ENCODE measurements at places on chromosomes 16 and 17.

DNA sequence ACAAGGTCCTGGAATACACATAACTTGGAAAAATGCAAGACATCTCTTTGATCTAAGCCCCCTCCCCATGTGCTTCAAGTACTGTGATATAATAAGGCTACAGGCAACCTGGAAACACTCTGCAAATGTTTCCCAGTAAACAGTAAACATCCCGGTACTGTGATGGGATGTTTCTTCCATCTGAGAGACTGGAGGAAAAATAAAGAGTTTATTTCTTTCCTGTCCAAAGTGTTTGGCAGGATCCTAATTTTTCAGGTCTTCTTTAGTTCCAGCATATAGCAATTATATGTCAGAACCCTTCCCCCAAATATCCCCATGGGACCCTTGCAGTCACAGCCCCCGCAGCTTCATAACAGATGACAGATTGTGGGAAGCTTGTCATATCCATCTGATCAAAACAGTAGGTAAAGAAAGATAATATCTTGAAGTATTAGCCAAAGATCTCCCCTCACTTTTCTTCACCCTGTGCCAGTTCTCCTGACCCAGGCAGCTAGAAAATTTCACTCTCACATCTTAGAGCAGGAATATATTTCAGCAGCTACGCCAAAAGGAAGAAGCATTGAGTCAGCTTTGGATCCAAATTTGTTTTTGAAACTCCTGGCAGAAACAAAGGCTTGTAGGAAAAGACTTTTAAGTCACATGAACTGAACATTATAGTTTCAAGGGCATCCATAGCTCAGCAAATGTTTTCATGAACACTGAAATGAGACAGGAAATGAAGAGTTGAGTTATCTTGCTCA is 141.3 kb downstream of the HS3ST3A1 start:
- no peak for DNase-seq

GRCh38 chr17:75404223-75404730 is 1.2 kb downstream of the GRB2 start:
- DNase-seq = peak; percentile 77

DNA sequence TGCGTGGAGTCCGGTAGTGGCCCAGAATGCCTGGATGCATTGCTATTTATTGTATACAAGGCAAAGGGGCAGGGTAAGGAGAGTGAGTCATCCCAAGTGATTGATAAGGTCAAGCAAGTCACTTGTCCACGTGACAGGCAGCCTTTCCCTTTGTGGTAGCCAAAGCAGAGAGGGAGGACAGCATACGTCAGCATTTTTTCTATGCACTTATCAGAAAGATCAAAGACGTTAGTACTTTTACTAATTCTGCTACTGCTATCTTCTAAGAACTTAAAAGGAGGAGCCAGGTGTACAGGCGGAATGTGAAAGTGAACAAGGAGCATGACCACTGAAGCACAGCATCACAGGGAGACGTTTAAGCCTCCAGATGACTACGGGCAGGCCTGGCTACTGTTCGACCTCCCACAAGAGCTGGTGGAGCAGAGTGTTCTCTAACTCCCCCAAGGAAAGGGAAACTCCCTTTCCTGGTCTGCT is 47.9 kb upstream of the ARL4D start:
- no peak for DNase-seq

DNA sequence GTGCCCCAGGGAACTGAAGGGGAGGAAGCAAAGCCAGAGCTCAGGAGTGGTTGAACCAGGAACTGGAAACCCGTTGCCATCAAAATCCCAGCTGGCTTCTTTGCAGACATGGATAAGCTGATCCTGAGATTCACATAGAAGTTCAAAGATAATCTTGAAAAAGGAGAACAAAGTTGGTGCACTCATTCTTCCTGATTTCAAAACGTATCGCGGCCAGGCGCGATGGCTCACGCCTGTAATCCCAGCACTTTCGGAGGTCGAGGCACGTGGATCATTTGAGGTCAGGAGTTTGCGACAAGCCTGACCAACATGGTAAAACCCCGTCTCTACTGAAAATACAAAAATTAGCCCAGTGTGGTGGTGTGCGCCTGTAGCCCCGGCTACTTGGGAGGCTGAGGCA is 7.1 kb downstream of the RAP1GAP2 start:
- no peak for DNase-seq

- DNase-seq = peak; percentile 18
Measured at GRCh38 chr16:12449795-12450194, 353.9 kb downstream of the CPPED1 start.

GRCh38 chr17:70709596-70709995 is 540.3 kb downstream of the KCNJ2 start:
- DNase-seq = no peak

DNA sequence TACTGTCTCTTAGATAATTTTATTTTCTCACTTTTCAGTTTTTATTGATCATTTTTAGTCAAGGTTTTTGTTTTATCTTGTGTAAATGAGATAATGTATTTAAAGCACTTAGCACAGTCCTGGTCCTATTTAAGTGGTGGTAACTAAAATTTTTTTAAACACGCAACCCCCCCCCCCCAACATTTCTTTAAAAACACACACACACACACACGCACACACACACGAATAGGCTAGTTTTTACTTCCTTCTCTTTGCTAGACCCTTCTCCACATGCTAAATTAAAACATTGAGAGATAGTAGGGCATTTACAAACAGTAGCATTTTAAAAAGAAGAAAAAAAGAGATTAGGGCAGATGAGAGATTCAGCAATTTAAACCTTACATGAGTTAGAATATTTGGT is 5.0 kb downstream of the NFATC3 start:
- no peak for DNase-seq

GRCh38 chr17:69012895-69013805 is 47.6 kb downstream of the ABCA9 start:
- DNase-seq = peak; percentile 64

DNA sequence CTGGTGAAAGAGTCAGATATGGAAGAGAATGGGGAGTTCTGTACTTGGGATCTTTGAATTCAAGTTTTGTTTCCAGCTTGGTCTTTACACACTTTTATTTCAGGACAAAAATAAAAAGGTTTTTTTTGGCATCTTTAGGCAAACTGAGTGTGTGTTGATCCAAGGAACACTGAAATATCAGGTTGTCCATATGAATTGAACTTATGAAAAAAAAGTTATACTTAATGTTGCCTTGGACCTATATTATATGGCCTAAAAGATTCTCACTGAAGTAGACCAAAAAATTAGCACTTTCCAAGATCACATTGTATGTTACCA is 14.9 kb downstream of the KPNB1 start:
- no peak for DNase-seq

DNA sequence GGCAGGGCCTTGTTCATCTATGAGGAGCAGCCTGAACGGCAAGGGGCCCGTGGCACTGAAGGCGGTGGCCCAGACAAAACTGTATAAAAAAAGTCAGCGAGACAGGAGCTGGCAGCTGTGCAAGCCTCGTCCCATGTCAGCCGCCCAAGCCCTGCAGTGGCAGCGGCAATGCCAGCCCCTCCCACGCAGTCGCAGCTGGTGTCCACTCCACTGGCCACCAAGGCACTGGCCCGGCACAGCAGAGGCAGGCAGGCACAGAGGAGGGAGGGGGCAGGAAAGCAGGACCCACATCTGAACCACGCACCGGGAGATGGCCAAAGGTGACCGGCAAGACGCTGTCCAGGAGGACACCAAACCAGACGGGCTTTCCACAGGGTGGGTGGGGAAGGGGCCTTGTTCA is 15.9 kb upstream of the C16orf95 start:
- DNase-seq = no peak

- DNase-seq = no peak
Measured at GRCh38 chr16:58797137-58797801, 63.2 kb upstream of the GOT2 start.

- no peak for DNase-seq
Measured at GRCh38 chr16:9177861-9178260, 86.4 kb downstream of the HAPSTR1 start.

GRCh38 chr16:83356266-83356665 is 451.5 kb upstream of the HSBP1 start:
- peak; percentile 28 for DNase-seq

GRCh38 chr16:80500961-80501525 is 39.8 kb upstream of the DYNLRB2 start:
- DNase-seq = no peak

- no peak for DNase-seq
Measured at GRCh38 chr16:15856182-15856581, 646 bp downstream of the MYH11 start.

GRCh38 chr16:71930013-71930563 is 34.8 kb downstream of the IST1 start:
- DNase-seq = no peak

DNA sequence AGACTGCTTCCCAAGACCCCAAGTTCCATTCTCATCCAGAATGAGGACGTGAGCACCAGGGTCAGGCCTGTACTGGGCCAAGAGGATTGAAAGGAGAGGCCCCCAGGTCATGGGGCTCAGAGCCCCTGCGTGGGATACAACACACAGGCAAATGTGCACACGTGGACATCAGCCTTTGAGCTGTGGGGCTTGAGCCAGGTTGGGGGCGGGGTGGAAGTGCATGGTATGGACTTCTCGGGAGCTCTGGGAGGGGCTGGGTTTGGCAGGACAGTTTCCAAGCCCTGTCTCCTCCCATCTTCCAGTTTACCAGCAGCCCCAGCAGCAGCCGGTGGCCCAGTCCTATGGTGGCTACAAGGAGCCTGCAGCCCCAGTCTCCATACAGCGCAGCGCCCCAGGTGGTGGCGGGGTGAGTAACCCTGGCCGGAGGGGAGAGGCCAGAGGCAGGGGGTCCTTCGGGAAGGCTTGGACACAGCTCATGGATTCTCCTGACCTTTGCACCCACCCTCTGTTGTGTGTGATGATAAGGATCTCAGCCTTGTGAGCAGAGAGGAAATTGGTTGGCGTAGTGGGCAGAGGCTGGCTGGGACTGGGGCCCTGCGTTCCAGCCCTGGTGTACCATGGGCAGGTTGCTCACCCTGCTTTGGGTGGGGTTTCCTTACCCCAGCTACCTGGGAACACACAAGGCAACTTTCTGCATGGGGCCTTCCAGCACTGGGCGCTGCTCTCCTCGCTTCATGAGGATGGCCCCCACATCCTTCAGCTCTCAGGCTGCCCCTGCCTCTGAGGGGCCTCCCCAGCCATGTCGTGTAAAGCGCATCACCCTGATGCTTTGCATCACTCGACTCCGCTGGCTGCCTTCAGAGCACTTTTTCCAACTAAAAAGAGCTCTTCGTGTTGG is 10.4 kb upstream of the LASP1NB start:
- no peak for DNase-seq

GRCh38 chr16:11700264-11701029 is 32.2 kb downstream of the SNN start:
- no peak for DNase-seq

- peak; percentile 40 for DNase-seq
Measured at GRCh38 chr17:42421507-42422338, 1.3 kb downstream of the CAVIN1 start.

- no peak for DNase-seq
Measured at GRCh38 chr17:17531156-17531555, 35.0 kb upstream of the RASD1 start.

DNA sequence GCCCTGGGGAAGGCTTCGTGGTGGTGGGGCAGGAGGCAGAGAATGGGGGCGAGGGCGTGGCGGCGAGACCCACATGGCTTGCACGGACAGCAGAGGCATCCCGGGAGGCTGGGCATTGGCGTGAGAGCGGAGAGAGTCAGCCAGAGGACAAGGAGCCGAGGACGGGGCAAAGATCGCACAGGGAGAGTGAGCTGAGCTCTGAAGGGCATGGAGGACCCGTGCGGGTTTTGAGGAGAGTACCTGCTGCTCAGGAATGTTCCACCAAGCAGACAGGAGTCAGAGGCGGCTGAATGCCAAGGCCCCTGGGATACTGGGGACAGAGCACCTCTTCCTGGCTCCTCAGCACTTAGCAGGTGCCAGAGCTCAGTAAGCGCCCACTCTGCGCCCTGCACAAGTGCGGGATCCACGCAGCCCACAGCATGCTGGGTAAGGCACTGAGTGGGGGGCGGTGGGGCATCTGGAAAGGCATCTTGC is 47.8 kb downstream of the ARHGAP27 start:
- no peak for DNase-seq

DNA sequence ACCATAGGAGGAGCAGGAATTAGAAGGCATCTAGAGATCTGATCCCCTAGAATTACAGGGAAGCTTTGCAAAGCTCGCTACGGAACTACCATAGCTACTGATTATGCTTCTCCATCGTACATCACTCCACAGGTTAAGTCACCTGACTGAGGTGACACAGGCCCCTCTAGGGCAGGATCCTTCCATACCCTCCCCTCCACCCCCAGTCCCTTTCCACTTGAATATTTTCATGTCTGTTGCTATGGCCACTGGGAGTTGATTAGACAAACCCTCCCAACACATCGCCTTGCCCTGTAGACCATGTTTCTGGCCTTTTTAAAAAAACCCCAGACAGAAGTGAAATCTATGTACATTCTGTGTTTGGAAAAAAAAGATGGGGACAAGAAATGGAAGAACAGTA is 287.1 kb downstream of the SOX9 start:
- DNase-seq = no peak

DNA sequence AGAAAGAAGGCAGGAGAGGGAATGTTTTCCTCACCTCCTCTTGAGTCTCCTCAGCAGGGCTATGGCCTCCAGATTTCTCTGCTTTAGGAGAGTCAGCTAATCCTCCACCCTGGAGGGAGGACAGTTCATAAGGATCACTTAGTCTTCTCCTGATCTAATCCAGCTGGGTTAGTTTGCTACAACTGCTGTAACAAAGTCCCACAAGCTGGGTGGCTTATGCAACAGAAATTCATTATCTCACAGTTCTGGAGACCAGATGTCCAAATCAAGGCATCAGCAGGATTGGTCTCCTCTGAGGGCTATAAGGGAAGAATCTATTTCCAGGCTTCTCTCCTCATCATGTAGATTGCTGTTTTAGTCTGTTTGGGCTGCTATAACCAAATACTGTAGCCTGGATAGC is 40.6 kb upstream of the XYLT1 start:
- DNase-seq = peak; percentile 59

- DNase-seq = no peak
Measured at GRCh38 chr16:27906883-27907282, 156.6 kb downstream of the GSG1L start.

DNA sequence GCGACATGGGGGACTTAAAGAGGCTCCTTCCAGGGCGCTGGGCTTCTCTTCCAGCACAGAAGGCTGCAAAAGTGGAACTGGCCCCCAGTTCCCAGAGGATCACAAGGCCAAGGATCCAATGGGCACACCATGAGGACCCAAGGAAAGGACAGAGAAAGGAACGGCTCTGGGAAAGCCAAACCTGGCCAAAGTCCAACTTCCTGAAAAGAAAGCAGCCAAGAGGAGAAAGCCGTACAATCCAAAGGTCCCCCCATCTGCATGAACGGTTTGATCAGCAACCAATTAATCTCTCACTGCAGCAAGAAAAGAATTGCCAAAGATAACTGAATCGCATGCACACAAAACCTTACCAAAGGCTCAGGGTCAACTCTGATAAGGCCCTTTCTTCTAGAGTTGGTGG is 19.8 kb upstream of the ICAM2 start:
- no peak for DNase-seq
